NCI-H524 (cell line): ENCODE measurements at places on chromosomes 16 and 17.

GRCh38 chr16:89193576-89194293 lies 6.6 kb downstream of the SLC22A31 start:
- DNase-seq = no peak

DNA sequence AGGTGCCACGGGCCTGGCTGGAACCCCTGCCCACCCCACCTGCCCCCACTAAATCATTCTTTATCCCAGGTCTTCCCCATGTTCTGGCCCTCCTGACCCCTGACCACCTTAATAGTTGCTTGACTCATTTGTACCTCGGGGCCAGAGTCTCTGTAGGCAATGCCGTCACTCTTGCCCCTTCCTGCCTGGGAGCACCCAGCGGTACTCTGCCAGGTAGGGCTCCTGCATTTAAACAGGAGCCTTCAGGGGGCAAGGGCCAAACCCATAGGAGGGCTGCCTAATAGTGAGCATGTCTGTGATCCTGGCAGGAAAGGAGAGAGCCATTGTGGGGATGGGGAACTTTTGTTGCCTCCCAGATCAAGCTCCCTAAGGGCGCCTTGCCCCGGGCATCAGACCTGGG lies 8.8 kb upstream of the ITGA3 start:
- DNase-seq = no peak

GRCh38 chr16:24753437-24753836 lies 24.0 kb downstream of the TNRC6A start:
- DNase-seq = peak; percentile 94

GRCh38 chr17:19020016-19020415 lies 15.5 kb upstream of the FAM83G start:
- no peak for DNase-seq

GRCh38 chr16:57377080-57377841 lies 5.0 kb downstream of the CX3CL1 start:
- DNase-seq = no peak

DNA sequence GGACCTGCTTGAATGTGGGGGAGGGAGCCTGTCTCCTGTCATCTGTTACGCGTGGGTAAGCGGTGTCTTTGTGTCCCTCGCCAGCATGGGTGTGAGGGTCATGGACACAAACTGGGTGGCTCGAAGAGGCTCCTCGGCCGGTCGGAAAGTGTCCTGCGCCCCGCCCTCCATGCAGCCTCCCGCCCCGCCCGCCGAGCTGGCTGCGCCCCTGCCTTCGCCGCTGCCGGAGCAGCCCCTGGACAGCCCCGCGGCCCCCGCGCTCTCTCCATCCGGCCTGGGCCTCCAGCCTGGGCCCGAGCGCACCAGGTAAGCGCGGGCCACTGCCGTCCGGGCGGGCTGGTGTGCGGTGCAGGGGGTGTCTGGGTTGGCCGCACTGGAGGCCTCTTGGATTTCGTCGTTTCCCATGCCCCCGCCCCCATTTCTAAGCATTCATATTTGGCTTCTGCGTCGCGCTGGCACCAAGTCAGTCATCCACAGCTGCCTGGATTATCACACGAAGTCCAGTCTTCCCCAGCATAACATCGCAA lies 43.8 kb downstream of the ELAC2 start:
- DNase-seq = no peak

- no peak for DNase-seq
These were observed 168.7 kb upstream of the C17orf78 start for GRCh38 chr17:37207103-37207502.

DNA sequence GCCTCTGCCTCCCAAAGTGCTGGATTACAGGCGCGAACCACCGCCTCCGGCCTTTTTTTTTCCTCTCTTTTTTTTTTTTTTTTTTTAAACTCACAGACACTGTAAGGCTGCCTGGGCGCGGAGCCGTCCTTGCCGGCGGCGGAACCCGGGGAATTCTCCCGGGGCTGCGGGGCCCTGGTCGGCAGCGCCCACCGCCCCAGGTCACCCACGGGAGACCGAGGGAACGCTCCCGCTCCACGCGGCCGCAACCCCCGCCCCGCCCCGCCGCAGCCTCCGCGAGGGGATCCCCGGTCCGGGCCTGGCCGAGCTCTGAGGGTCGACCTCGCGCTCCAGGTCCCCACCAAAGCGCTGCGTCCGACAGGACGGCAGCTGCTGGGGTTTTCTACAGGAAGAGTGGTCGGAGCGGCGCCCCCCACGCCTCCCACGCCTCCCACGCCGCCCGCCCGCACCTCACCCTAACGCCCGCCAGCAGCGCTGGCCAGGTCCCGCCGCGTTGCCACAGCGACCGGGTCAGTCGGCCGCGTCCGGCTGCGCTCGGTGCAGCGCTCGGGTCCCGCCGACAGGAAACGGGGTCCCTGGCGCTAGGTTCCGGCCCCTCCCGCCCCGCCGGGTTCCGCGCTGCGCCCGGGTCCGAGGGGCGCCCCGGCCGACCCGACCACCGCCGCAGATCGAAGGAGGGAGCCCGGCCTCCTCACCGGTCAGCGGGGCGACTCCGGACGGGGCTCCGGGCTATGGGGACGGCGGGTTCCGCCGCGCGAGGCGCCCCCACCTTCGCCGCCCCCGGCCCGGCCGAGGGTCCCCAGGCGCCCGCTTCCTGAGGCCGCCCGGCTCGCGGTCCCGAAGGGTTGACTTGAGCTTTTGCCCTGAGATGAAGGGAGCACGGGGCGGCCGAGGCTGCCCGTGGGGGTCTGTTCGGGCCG lies at the start of gene CCDC57:
Gene CCDC57 (minus strand): TSS at position 512 of the 920 bp plus-strand sequence. CDS start 10,898 bp downstream, outside the sequence.
- no peak for DNase-seq

- no peak for DNase-seq
These were observed 497.5 kb upstream of the SALL1 start for GRCh38 chr16:51648526-51648925.
